RPMI8226 (cell line): ENCODE measurements at places on chromosomes 4 and X.

- DNase-seq: no peak
Observed at GRCh38 chrX:129239371-129239770, 283.9 kb downstream of the SMARCA1 start.

DNA sequence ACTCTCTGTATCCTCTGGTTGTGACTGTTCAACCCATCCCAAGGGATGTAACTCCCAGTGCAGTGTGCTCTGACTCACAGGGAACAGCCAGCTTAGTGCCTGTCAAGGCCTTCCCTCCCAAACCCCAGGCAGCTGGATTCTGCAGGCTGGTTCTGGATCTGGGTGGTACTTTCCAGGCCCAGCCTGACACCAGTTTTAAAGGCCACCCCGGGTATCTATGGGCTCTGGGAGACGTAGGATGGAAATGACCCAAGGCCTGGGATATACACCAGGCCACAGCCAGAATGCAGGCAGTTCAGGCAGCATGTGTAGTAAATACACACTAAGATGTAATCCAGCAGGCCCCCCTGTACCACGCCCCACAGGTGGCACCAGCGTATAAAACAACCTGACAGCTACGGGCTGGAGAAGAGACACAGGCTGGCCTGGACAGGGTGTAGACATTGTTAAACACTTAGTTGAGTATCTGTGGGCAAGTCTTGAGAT lies 64.2 kb downstream of the SPINK2 start:
- peak; percentile 67 for DNase-seq

GRCh38 chrX:16882169-16882568 lies 12.0 kb upstream of the RBBP7 start:
- DNase-seq: peak; percentile 76

GRCh38 chr4:34108391-34108790 lies 2135.9 kb downstream of the ARAP2 start:
- no peak for DNase-seq

- DNase-seq: peak; percentile 40
Observed at GRCh38 chrX:39730662-39731329, 367.0 kb downstream of the BCOR start.

DNA sequence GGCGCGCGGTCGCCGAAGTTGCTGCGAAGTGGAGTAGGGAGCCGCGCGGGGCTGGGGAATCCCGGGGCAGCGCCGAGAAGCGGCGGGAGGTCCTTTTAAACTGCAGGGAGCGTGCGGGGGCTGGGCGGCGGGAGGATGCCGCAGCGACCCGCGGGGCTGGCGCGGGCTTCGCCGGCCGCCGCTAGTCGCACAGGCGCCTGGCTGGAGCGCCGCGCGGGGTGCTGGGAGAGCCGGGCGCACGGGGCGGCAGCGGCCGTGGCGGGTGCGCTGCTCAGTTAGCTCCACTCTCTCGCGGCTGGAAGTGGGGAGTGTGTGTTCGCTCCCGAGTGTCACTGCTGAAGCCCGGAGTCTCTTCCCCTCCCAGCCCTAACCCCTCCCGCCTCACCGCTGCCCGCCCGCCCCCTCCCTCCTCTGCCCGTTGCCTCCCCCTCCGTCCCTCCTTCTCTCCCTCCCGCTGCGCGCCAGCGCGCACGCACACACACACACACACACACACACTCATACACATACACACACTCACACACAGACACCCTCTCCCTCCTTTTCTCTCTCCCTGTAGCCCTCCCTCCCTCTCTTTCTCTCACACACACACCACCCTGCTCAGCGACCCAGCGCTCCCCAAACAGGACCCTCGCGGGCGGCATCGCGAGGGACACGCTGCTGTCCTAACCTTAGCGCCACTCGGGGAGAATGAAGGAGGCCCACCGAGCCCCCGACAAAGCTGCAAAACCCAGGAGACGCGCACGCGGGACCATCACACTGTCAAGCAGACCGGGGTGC lies at the start of gene NDNF:
Gene NDNF (minus strand): TSS at position 312 of the 780 bp plus-strand sequence. CDS start 26,698 bp downstream, outside the sequence.
- peak; percentile 41 for DNase-seq

- DNase-seq: no peak
Observed at GRCh38 chrX:11739776-11740175, 18.3 kb upstream of the MSL3 start.

- no peak for DNase-seq
Observed at GRCh38 chrX:118348186-118348810, 2.4 kb downstream of the WDR44 start.

DNA sequence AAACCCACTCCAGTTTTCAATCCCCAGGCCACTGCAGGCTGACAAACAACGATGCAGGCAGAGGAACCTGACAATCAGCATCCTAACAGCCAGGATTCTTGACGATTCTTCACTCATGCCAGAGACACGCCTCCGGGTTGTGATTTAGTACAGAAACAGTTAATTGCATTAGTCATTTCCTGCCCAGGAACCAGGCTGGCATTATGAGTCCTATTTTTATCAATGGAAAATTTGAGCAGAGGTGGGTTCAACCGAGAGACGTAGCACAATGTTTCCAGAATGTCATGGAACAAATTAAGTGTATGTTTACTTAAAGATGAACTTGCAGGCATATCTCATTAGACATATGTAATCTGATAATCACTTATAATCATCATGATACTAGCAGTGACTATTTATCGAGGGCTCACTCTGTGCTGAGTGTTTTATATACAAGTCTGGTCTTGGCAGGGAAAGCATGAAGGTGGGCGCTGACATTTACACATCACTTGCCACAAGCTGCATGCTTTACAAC lies 159.7 kb downstream of the NSUN7 start:
- DNase-seq: peak; percentile 52

DNA sequence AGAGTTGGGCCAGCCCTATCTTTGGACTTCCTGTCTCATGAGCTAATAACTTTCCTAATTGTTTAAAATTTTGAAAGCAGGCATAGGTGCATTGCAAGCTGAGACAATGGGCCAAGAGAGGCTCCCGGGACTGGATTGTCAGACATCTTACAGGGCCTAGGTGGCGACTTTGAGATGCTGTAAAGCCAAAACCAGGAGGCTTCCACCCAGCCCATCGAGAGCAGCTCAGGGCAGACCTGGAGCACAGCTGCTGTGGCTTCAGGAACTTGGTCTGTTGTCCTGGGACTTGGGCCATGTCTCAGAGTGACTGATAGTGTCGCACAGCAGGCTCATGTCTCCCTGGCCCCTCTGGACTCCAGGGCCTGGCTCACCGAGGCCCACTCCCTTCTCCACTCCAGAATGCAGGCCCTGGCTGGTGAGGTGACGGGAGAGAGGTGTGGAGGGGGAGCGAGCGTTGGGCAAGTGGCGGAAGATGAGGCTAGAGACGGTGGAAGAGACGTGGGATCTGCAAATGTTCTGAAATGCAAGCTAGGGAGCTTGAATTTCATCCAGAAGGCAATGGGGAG lies 24.1 kb upstream of the MTM1 start:
- peak; percentile 22 for DNase-seq

DNA sequence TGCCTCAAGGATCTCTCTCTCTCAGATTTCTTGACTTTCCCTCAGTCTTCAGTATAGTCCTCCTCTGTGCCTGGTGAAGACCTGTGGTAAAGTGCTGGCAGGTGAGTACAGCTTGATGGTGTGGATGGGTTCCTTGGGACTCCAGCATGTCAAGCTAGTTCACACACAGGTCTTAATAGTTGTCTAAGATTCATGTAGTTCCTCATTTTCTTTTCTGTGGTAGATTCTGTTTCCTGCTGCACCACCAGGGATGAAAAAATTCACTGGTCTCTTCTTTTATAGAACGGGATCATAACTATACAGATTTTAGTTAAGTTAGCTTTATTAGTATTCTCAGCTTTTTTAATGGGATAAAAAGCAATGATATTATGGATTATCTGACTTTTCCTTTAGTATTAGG lies 32.5 kb upstream of the PAQR3 start:
- no peak for DNase-seq

GRCh38 chr4:3499710-3500109 lies 32.5 kb downstream of the LRPAP1 start:
- DNase-seq: no peak

DNA sequence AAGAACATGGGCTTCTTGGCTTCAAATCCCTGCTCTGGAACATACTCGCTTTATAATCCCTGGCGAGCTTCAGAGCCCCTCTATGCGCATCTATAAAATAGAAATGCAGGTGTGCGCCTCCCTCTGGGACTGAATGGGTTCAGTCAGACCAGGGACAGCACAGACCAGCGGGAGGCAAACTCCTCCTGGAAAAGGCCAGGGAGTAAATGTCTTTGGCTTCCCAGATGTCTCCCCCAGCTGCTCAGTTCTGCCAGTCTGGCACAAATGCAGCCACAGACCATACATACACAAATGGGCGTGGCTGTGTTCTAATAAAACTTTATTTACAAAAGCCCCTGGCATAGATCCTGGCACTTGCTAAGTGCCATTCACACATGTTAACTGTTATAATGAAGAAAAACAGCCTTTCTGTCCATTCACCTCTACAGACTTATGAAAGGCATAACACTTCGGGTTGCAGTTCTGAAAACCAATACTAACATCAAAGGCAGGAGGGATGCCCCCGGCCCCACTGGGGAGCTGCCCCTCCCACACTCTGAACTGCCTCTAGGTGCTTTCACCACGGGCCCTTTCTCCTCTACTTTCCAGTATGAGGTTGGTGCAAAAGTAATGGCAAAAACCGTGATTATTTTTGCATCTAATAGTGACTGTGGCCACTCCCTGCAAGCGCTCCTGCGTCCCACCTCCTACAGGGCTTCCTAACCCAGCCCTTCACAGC lies 4.6 kb downstream of the JAKMIP1 start:
- DNase-seq: no peak

- no peak for DNase-seq
Observed at GRCh38 chr4:182155806-182156205, 87.4 kb upstream of the TENM3 start.

- DNase-seq: no peak
Observed at GRCh38 chrX:48908600-48908999, 2.8 kb downstream of the SLC35A2 start.

GRCh38 chr4:108360754-108361445 lies 192.2 kb upstream of the LEF1 start:
- no peak for DNase-seq

DNA sequence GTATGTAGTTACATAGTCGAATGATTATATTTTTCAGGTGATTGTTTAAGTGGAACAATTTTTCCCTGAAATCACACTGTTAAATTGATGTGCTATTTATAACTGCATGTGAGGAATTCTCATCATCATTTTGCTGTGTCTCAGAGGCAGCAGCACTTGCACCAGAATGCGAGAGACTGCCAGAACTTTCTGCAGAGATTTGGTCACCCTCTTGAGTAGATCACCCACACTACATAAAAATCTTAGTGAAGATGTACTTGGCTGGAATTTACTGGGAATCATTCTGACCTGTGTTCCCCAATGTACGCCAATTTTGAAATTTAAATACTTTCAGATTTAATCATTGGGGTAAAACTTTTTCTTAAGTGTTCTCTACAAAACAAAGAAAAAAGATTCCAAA lies 5.4 kb downstream of the UGT2B4 start:
- no peak for DNase-seq

DNA sequence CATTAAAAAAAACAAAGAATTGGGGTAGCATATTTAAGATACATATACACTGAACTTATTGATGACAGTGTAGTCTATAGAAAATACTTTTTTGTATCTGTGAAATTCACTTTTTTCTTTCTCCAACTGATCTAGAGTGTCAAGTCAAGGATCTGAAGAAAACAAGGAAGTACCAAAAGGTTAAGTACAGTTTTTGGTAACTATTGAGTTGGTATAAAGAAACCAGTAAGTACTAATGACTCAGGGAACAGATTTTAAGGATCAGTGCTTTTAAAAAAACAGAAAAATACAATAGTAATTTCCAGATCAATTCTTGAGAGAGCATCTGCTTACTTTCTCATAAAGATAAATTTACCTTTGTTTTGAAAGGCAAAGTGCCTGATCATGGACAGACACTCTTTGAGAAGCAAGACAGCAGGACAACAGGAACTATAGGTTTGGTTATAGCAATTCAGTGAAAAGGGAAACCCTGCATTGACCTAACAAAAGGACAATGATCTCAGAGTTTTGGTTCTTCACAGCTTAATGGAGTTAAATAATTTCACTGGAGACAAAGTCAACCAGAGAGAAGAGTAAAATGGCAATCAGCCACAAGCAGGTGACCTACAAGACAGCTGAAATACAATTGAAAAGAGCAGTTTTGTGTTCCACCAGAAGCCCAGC lies 23.4 kb downstream of the TRMT10A start:
- no peak for DNase-seq

DNA sequence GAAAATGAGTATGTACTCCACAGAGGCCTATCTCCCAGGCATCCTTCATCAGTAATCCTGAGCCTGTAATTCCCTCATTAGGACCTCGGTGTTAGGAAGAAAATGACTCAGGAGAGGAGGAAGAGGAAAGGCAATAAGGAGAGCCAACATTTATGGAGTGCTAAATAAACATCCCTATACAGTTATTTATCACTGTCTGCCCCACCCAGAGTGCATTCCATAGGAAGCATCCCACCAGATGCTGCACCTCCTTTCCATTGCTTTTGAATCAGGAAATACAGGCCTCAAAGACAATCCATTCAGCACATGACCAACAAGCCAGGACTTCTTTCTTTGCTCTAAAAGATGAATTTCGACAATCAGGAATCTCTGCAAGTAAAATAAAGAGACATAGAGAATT lies 47.6 kb downstream of the USP38 start:
- DNase-seq: no peak

DNA sequence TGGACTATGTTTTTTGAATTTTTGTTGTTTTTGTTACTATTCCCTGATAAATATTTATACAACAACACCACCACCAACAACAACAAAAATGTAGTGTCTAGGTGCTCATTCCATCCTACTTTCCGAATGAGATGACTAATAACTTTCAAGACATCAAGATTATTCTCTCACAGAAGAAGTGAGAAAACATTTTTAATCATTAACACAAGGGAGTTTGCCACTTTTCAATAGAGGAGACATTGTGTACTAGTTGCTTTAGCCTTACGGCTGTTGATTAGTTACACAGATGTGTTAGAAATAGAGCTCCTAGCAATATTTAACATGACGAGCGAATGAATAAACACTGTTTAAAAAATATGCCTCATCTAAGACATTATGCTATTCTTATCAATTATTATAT lies 898.8 kb downstream of the C4orf33 start:
- DNase-seq: no peak

DNA sequence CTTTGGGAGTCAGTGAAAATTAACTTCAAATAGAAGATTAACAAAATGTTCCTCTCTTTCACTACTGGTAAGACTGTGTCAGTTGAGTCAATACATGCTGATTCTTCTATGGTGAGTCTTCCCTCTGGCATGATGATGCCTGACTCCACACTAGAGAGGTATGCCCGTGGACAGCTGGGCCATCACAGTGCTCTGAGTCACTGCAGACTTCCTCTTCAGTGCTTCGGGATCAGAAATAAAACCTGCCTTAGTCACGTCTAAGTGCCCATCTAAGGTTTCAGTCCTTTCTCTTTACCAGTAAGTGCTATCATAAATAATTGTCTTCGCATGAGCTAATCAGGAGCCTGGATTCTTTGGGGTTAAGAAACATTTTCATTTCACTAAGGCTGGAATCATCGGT lies 1.6 kb upstream of the ASB5 start:
- DNase-seq: no peak

GRCh38 chr4:72323227-72323626 lies 245.8 kb downstream of the ADAMTS3 start:
- DNase-seq: no peak

- DNase-seq: no peak
Observed at GRCh38 chr4:113618205-113618604, 143.3 kb downstream of the CAMK2D start.
